ENCODE measurements at places on chromosomes 1 and 21.

DNA sequence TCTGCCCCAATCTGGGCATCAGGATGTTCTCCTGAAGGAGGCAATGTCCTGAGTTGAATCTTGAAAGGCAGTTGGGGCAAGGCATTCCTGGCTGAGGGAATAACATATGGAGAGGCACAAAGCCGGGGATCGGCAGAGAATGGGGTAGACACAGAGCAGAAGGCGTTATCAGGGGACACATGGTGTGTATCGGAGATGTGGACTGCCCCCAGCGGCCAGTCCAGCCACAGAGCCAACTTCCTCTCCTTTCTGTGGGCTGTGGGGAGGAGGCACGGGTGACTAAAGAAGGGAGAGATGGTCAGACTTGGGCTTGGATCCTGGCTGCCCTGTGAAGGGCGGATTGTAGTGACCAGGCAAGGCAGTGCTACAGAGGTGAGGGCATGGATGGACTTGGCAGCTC is 32.1 kb downstream of the FOXD2 start:
- DNase-seq, result no peak

DNA sequence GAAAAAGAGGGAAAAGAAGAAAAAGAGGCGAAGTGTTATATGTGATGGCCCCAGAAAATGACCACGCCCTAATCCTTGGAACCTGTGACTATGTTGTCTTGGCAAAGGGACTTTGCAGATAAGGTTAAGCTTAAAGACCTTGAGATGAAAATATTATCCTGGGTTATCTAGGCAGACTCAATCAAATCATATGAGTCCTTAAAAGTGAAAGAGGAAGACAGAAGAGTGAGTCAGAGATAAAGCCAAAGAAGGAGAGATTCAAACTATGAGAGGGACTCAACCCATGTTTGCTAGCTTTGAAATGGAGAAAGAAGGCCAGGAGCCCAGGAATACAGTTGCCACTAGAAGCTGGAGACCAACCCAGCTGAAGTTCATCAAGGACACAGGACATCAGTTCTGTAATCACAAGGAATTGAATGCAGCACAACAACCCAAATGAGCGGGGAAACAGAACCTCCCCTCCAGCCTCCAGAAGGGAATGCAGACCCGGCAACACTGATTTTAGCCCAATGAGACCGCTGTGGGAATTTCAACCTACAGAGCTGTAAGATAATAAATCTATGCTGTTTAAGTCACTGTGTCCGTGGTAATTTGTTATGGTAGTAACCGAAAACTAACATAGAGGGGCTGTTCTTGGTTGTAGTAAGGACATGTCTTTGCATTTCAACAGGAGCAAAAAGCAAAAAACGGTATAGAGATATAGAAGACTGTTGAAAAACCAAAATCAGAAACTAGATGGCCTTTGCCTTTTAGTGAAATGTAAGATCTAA is 4.2 kb upstream of the RGS8 start:
- DNase-seq, result no peak

GRCh38 chr1:185404907-185405568 is 88.0 kb upstream of the IVNS1ABP start:
- no peak for DNase-seq

DNA sequence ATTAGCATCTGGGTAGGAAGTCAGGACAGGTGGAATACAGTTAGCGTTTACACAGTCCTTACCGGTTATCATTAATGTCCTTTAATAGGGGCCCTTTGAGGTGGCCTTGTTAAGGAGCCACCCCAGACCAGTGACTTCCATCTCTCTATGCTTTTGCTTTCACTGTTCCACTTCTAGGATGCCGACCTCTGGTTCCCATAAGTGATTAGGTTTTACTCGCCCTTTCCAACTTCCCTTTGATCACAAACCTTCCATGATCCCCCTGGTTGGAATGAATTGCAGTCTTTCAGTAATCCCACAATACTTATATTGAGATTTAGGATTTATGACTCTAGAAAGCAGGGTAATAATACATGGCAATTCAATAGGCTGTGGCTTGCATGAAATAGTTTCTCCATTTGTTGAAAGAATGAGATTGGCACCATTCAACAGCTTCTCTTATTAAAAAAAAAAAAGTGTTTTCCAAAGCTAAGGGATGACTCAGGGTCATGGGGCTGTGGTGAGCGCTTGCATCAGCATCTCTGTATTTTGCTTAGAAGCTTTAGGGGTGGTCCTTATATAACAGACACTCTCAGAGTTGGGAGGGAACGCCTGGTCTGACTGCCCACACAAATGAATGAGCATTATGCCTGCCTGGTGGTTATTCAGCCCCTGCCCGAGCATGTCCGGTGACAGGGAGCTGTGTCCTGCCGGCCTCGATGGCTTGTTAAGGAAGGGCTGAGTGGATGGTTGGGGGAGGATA is 110.5 kb downstream of the CNIH3 start:
- DNase-seq, result peak; percentile 93

DNA sequence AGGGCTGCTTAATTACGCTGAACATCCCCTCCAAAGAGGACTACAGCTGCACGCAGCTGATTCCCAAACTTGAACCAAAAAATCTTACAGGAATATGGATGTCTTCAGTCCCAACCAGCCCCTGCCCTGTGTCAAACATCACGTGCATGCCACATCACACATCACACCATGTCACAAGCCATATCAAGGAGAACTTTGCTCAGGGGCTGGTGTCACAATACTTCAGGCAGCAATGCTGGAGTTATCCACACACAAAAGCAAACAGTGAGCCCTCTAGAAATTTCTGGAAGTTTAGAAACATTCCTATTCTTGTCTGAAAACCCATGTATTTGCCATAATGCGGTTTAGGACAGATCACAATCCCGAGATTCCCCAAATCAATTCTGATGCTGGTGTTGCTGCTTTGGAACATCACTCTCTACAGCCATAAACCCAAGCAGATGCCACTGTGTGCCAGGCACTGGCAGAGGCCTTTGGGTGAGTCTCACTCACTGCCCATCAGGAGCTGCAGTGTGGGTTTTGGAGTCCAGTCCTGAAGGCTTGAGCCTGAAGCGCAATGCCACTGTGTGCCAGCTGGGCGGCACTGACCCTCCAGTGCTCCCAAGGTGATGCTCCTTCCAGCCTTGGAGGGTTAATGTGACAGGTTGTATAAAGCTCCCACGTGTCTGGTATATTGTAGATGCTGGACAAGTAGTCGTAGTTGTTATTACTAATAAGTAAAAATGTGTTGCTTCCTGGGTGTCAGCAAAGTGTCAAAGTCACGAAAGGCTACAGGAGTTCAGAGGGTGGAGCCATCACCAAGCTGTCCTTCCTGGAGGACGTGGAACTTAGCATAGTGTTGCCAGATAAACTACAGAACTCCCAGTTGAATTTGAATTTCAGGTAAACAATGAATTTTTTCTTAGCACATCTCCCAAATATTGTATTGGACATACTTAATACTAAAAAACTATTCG is 20.1 kb upstream of the EFNA1 start:
- no peak for DNase-seq
